ENCODE measurements at places on chromosomes 12 and 14. TPM values are rescaled to one million over a fixed set of nuclear protein-coding genes. Genes with fewer than 3 reads are reported as not detected.
A peak's percentile ranks its signal among the peaks of the same experiment; 100 is the strongest.

- DNase-seq, result no peak
Observed at GRCh38 chr14:37046815-37047214, 125.6 kb downstream of the SLC25A21 start.

KRT2 gene
- total RNA-seq, result not detected

LRP1 gene
- 789 TPM for total RNA-seq

GPHN gene
- 8.3 TPM for total RNA-seq

- DNase-seq, result peak; percentile 1
Observed at GRCh38 chr12:23950210-23950774, 822 bp upstream of the SOX5 start.

- DNase-seq, result peak; percentile 70
Observed at GRCh38 chr12:26195250-26195640, at the start of gene SSPN. Gene SSPN, plus strand, starts transcription at chr12:26195573. Its CDS starts 100 bp downstream, at chr12:26195673.

- DNase-seq, result no peak
Observed at GRCh38 chr12:129570796-129571400, 332.9 kb downstream of the TMEM132D start.

PROX2 gene
- not detected for total RNA-seq

FOS gene
- total RNA-seq, result 63.6 TPM

DNA sequence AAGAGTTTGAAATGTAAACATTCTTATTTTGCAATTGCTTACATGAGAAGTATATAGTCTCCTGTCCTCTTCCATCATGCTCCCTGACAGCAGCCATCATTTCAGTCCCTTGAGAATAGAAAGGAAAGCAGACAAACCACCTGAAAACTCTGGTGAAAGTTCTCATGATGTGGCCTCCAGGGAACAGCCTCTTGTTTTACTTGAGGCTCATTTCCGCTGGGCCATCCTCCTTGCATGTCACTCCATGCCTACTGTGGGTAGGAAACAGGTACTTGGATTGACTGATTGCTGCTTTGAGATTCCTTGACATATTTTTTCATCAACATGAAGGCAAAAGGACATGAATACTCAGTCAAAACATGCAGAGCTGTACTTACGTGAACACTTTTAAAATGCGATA lies 6.0 kb downstream of the SYT1 start:
- DNase-seq, result no peak

GRCh38 chr12:54286042-54287030 lies 5.8 kb downstream of the HNRNPA1 start:
- DNase-seq, result peak; percentile 19

SLC24A4 gene
- not detected for total RNA-seq

DNA sequence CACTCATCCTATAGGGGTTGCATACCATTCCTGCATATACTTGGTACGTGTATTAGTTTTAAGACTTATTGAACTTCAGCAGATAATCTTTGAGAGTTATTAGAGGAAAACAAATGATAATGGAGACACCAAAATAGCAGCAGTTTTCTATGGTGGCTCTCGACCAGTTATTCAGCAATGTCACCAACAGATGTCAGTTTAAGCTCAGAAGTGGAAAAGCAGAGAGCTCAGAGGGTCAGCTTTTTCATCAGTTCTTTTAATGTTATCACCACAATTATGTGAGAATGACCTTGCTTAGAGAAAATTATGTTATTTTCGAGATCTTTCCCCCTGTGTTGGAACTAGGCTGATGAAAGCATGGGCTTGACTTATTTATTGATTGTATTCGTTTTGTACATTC lies 32.0 kb downstream of the PTPN11 start:
- no peak for DNase-seq

HOXC12 gene
- under 0.01 TPM for total RNA-seq

SRRM4 gene
- total RNA-seq, result not detected

DNA sequence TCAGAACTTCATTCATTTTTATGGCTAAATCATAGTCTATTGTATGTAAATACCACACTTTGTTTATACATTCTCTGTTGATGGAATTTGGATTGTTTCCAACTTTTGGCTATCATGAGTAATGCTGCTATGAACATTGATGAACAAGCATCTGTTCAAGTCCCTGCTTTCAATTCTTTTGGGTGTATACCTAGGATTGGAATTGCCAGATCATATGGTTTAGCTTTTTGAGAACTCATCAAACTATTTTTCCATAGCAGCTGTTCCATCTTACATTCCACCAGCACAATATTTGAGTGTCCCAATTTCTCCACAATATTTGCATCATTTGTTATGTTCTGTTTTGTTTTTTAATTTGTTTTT lies 52.3 kb upstream of the CCND2 start:
- DNase-seq, result no peak

GYS2 gene
- total RNA-seq, result not detected

DNA sequence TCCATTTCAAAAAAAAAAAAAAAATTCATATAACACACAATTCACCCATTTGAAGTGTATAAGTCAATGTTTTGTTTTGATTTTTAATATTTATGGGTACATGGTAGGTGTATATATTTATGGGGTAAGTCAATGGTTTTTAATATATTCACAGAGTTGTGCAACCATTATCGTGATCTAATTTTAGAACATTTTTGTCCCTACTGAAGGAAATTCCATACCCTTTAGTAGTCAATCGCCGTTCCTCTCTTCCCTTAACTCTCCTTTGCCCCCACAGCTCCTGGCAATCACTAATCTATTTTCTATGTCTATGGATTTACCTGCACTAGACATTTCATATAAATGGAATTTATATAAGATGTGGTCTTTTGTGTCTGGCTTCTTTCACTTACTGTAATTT lies 92.8 kb downstream of the TRAFD1 start:
- DNase-seq, result no peak

GRCh38 chr12:91704446-91704845 lies 441.2 kb downstream of the BTG1 start:
- DNase-seq, result peak; percentile 31

DNA sequence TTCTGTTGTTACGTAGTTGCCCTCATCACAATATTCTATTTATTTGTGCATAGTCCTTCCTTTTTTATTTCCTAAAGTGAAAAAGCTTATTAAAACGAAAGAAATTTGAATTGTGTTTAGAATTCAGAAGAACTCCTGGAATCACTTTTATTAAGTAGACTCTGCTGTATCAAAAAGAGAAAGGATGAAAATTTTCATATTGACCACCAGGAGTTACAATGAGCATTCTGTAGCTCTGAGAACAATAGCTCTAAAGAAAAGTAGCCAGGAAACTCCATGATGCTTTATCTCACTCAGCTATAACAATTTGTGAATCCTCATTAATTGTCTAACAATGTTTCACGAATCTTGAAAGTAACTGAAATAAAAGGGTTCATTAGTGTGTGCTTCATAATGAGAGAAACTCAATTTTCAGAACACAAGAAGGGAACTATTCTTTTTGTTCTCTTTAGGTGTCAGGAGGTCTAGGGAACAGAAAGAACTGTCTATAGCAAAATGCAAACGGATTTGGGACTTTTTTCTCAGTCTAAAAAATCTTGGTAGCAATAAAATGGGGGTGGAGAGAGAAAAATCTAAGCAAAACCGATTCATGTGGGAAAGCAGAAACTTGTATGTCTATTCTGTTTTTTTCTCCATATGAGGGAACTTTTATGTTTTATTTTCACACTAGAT lies 19.3 kb downstream of the ASCL1 start:
- DNase-seq, result no peak

GLIPR1 gene
- total RNA-seq, result 83.2 TPM

GRCh38 chr14:72904840-72905561 lies 11.1 kb upstream of the DPF3 start:
- DNase-seq, result peak; percentile 84

SYT1 gene
- 0.29 TPM for total RNA-seq

HOXC5 gene
- 1.8 TPM for total RNA-seq

DNA sequence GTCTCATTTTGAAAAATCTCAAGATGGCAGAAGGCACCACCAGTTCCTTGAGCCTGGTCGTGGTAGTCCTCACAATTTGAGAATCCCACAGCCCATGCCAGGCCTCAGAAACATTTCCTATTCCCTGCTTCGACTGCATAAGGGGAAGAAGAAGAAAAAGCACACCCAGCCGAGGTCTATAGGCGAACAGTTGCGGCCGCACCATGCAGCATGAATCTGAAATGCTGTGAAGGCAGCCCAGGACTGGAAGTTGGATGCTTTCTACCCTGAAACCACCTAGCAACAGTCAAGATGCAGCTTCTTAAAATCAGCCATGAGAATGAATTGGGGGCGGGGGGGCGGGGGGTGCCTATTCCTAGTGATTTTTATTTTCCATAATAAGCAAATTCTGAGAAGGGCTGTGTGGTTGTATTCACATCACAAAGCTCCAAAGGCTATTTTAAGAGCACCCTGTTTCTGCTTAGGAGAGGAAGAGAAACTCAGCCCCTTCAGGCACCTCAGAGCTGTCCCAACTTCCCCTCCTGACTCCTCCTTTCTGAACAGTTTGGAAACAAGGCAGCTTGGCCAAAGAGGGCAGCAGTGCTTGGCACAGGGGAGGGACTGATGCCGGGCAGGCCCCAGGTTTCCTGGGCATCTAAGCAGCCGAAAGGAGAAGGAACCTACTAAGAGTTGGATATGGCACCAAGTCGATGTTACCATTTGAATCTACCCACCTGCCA lies 172.5 kb upstream of the FOXN3 start:
- no peak for DNase-seq

- DNase-seq, result no peak
Observed at GRCh38 chr14:102624666-102625065, 32.2 kb downstream of the RCOR1 start.

- peak; percentile 94 for DNase-seq
Observed at GRCh38 chr12:7060353-7060954, at the start of gene C1S. Gene C1S, plus strand, starts transcription at chr12:7060718. Its CDS starts 1,195 bp downstream, at chr12:7061913.

DNA sequence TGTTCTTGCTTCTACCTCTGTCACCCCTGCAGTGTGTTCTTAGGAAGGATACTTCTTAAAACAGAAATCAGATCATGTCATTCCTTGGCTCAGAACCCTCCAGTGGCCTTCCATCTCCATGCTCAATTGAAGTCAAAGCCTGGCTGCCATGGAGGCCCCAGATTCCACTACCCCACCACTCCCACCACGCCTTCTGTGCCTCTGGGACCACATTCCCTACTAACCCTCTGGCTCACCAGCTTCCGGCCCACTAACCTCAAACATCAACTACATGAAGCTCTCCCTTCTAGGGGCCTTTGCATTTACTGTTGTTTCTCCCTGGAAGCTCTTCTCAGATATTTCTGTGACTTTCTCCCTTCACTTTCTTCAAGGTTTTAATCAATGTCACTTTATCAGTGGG lies 76.1 kb upstream of the REP15 start:
- DNase-seq, result no peak

KRT78 gene
- total RNA-seq, result not detected

GRCh38 chr12:109804820-109805761 lies 28.1 kb downstream of the TRPV4 start:
- peak; percentile 91 for DNase-seq

GRCh38 chr12:93766796-93767523 lies 89.8 kb downstream of the CRADD start:
- DNase-seq, result peak; percentile 61

- peak; percentile 3 for DNase-seq
Observed at GRCh38 chr12:19388131-19388549, 51.2 kb upstream of the AEBP2 start.

- DNase-seq, result no peak
Observed at GRCh38 chr14:26191123-26191522, 406.7 kb downstream of the NOVA1 start.

CRY1 gene
- total RNA-seq, result 18.1 TPM

ATF7 gene
- 14.4 TPM for total RNA-seq
